Activated CD4-positive, alpha-beta T cell treated with anti-CD3 and anti-CD28 coated beads for 24 hours (primary cell): ENCODE measurements at places on chromosomes 6 and 20.
A peak's percentile ranks its signal among the peaks of the same experiment; 100 is the strongest.

DNA sequence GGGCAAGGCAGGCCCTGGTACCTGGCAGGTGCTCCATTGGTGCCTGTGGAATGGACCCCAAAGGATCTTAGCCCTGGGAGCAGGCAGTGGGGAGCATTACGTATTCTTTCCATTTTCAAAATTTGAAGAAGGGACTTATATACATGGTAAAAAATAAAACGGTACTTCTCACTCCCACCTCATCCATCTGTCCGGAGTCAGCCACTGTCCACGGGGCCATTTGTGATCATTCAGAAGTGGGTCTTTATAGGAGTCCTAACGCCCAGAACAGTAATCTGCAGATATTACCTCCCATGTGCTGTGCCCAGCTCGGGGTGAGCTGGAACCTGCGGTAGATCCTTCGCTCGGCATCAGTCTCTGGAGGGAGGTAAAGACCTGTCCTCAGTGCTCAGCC is 110.4 kb downstream of the SYCP2 start:
- no peak for DNase-seq

DNA sequence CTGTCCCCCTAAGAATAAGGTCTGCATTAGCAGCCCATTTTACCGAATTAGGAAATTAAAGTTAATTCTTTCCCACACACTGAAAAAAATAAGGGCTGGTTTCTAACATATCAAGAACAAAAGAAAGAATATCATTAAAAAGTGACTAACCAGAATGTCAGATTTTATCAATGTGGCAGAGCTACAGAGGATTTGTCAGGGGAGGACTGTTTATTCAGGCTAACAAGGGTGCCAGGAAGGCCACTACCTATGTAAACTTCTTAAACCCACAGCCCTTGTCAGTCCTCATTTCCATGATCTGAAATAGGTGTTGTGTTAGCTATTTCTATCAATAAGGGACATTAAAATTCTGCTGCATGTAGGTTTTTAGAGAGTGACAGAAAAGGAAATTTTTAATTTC is 76.4 kb downstream of the BACH2 start:
- DNase-seq = no peak

GRCh38 chr20:15913391-15914025 is 659.7 kb downstream of the KIF16B start:
- DNase-seq = no peak

DNA sequence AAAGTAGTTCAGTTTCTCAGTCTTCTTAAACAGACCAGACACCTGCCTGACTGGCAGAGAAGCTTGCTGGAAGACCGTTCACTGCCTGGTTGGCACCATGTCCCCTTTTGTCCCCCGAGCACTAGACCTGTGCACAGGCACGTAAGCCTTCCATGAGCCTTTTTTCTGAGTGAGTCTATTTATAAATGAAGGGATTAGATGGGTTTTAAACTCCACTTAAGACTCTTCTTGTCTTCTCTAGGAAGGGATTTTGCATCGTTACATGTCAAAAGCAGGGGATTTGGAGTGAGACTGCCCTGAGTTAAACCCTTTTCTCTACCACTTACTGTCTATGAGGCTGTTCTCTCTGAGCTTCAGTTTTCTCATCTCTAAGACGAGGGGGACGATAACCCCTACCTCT is 37.6 kb downstream of the STK35 start:
- DNase-seq = no peak

DNA sequence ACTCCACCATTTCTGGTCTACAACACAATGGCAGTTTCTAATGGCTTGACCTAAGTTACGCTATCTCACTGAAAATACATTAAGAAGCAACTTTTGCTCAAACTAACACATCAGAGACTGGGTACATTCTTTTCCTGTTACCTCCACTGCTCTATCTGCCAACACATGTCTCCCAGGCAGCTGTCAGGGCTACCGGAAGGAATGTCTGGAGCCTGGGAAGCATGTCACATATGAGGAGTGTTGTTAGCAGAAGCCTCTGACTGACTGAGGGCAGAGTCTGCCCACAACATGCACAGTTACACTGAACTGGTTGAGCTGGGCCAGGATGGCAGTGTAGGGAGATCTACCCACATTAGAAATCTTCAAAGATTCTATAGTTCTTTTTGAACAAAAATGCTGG is 264.5 kb downstream of the KIF16B start:
- DNase-seq = no peak

GRCh38 chr6:34051331-34051919 is 94.5 kb downstream of the GRM4 start:
- DNase-seq = no peak

DNA sequence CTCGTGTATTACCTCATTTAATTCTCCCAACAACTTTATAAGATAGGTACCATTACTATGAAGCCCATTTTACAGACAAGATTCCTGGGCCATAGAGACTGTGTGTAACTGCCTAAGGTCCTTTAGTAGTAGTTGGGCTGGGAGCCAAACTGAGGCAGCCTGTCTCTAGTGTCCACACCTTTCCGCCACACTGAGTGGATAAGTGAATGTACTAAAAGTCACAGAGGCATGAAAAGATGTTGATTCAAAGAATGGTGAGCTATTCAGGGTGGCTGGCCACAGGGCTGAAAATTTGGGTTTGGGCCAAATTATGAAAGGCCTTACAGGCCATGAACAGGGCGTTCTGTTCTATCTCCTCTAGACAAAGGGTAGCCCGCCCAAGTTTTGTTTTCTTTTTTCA is 11.0 kb downstream of the CD24 start:
- no peak for DNase-seq

DNA sequence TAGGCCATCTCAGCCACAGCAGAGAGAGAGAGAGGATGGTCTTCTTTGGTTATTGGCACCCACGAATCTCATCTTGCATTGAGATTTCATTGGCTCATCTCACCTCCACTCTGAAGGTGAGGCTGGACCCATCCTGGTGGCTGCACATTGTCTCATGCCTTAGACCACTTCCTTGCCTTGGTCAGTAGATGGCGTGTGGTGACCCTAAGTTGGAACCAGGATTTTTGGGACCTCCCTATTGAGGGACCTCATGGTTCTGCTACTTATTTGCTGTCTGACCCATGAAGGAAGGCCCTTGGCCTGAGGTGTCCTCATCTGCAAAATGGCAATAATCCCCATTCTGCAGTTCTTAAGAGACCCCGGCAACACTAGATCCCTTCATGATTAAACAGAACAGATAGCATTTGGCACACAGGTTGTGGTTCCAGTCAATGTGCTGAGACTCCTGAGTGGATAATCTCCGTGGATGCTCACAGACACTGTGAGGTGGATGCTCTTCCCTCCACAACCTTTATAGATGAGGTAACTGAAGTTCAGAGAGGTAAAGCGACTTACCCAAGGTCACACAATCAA is 21.5 kb upstream of the AAR2 start:
- no peak for DNase-seq

- DNase-seq = no peak
Observed at GRCh38 chr20:64188091-64188490, 23.8 kb downstream of the MYT1 start.

DNA sequence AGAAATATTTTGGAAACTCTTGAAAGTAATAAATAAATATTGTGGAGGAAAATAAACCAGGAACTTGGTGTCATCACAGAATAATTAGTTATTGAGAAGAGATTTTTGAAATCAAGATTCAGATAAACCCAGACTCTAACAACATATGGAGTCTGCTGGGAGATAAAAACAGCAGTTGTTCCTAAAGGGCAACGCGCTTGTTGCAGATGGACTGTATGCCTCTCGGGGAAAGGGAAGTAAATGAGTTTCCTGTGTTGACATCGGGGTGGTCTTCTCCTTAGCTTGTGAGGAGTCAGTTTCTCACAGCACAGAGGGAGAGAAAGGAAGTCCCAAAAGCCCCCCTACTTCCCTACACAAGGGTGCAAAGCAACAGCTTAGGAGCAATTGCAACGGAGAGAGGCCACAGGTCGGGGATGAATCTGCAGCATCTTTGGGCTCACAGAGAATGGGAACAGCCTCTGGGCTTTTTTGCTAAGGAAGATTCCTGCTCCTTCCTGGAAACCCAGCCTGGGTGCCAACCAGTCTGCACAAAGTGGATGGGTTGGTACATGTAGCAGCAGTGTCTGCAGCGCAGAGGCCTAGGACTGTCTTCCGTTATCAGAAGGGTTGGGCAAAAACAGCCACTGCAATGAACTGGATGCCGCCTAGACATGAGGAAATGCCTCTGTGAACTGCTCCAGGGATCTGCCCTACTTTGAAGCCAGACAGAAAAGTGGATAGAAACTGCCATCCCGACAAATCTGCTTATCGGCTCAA is 603.0 kb upstream of the NRSN1 start:
- no peak for DNase-seq

DNA sequence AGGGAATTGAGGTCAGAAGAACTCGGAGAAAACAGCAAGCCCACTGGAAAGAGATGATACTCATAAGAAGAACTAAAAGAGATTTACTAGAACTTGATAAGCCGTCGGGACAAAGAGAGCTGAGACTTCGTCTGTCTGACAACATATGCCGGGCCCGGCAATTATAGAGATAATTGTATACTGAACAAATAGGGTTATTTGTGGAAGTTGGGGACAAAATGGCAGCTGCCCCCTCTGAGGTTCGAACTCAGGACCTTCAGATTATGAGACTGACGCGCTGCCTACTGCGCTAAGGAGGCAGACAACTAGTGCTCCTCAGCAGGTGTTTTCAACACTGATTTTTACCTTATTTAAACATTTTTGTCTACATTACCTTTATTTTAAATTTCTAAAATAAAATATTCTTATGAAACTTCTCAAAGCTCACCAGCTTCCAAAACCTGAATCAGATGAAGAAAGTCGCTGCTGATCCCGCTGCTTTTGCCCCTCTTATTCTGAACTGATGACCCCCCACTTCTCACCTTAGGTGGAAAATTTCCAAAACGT is 29.3 kb upstream of the TRIM27 start:
- peak; percentile 52 for DNase-seq

- no peak for DNase-seq
Observed at GRCh38 chr6:35496036-35496840, 641 bp downstream of the TEAD3 start.

DNA sequence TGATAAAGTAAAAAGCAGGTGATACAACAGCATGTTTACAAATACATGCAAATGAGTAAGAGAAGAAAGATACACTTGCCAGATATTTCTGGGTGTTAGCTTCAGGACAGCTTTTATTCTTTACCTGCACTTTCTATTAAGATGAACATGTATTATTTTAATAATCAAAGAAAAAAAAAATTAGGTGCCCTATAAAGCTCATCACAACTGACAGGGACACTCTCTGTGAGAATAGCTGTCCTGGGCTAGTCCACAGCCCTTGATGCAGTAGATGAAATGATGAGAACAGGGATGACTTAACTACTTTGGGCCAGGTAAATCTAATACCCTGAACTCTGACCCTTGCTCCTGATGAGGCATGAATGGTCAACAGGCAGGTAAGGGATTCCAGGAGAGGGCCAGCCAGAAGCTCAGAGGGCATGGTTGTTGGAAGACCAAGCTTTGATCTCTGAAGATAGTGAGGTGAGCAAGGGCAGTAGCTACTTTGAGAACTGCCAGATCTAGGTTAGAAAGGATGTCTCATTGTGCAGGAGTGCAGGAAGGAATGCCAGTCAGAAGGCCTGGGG is 15.6 kb downstream of the NSFL1C start:
- no peak for DNase-seq

GRCh38 chr6:129032602-129033001 is 149.7 kb downstream of the LAMA2 start:
- DNase-seq = no peak

GRCh38 chr6:20916086-20916485 is 381.8 kb downstream of the CDKAL1 start:
- DNase-seq = no peak

GRCh38 chr6:47650553-47651432 is 47.6 kb upstream of the ADGRF4 start:
- DNase-seq = no peak

- DNase-seq = no peak
Observed at GRCh38 chr6:90256698-90257485, 39.8 kb downstream of the BACH2 start.

DNA sequence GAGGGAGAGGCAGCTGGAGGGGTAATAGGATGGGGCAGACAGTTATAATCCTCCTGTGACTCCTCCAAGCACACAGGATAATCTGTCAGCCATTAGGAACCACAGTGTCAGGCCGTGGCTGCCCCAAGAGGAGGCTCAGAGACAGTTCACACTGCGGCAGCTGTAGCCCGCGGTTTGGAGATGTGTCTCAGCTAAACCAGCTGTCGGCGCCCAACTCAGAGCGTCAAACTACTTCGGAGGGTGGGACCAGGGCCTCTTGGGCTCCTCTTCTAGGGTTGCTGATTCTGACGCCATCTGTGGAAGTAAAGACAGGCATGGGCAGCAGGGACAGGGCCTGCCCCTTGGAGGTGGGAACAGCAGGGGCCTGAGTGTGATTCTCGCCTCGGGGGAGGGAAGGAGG is 309.8 kb downstream of the CDC5L start:
- DNase-seq = no peak

DNA sequence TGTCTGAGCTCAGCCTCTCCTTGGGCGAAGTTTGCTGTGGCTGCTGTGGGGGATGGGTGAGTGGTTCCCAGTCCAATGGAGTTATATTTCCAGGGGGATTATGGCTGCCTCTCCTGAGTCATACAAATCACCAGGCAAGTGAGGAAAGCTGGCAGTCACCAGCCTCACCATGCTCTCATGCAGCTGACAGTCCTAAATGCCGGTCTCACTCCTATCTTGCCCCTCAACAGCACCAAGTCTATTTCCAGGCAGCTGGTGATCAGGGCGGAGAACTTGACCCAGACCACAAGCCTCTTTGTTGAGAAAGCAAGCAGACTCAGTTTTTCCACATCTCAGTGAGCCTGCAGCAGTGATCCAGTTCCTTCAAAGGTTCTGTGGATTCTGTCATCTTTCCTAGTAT is 98.9 kb downstream of the TBC1D32 start:
- DNase-seq = no peak

GRCh38 chr6:113695516-113695915 is 161.6 kb upstream of the MARCKS start:
- DNase-seq = no peak

DNA sequence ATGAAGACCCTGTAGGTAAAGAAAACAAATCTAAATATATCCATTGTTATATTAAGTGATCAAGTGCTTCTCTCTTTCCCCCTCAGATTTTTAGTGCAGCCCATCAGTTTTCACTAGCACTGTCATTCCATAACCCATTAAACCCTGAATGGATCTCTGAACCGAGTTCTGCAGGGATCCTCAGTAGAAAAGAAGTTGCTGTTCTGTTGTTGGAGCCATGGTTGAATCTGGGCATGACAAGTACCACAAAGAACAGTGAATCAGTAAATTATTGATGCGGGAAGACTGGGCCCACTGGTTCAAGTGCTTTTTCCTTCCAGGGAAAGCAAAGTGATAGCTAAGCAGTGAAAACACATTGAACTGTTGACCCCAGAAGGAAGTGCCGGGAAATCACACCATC is 60.4 kb downstream of the LAMP5 start:
- no peak for DNase-seq
